ENCODE measurements at places on chromosomes 3 and 15.

DNA sequence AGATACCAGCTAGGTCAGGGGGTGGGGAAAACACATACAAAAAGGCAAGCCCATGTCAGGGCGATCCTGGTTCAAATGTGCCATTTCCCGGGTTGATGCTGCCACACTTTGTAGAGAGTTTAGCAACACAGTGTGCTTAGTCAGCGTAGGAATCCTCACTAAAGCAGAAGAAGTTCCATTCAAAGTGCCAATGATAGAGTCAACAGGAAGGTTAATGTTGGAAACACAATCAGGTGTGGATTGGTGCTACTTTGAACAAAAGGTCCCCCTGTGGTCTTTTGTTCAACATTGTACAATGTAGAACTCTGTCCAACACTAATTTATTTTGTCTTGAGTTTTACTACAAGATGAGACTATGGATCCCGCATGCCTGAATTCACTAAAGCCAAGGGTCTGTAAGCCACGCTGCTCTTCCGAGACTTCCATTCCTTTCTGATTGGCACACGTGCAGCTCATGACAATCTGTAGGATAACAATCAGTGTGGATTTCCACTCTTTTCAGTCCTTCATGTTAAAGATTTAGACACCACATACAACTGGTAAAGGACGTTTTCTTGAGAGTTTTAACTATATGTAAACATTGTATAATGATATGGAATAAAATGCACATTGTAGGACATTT is 28.9 kb downstream of the TPM1 start:
- DNase-seq, result no peak

- no peak for DNase-seq
These were observed 8.7 kb downstream of the CD86 start for GRCh38 chr3:122063908-122064307.

- no peak for DNase-seq
These were observed 629.1 kb downstream of the MECOM start for GRCh38 chr3:169034401-169034800.

- DNase-seq, result no peak
These were observed 27.8 kb downstream of the ARHGEF3 start for GRCh38 chr3:56773986-56774385.

GRCh38 chr3:46301122-46301835 is 52.6 kb upstream of the CCR2 start:
- no peak for DNase-seq

All from Panc1 (cell line).